ENCODE measurements at places on chromosomes 1 and 21.

DNA sequence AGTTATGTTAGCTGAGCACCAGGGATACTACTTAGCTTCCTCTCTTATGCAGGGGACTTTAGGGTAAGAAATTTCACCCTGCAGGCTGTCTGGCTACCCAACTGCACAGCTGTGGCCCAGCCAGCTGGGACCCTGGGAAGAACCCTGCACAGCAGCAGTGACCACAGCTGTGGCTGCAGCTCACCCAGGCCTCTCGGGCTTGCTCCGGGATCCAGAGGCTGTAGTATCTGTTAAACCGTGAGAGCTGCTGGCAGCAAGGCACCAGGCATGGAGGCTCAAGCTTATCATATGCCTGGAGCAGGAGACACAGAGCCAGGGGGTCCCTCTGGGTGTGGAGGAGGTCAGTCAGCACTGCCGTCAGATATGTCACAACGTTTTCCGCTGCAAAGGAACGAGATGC, 40.3 kb downstream of the URB1 start:
- no peak for DNase-seq

- no peak for DNase-seq
Measured at GRCh38 chr1:42910985-42911384, 47.7 kb downstream of the SLC2A1 start.

DNA sequence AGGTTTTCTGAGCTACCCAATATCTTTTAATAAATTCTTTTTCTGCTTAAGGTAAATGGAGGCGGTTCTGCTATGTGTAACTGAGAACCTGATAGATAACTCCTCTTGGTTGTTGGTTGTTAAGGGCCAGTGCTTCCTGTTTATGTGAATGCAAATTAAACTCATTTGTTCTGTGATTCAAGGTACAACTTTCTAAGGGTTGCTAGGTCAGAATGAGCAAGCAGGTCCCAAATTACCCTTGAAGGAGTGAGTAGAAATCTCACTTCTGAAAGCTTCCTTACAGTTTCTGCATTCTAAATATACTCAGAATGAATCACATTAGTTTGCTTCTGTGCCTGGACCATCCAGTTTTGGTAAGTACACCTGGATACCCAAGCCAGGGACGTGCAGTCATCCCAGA, 15.5 kb upstream of the FAM78B start:
- DNase-seq = no peak

DNA sequence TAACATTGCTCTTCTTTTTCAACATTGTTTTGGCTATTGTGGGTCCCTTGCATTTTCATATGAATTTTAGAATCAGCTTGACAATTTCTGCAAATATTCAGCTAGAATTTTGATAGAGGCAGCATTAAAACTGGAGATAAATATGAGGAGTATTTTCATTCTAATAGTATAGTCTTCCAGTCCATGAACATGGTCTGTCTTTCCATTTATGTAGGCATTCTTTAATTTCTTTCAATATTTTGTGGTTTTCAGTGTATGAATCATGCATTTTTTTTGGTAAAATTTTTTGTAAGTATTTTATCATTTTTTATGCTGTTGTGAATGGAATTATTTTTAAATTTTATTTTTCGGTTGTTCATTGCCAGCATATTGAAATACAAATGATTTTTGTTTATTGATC, 97.2 kb downstream of the DNAH14 start:
- DNase-seq = no peak

DNA sequence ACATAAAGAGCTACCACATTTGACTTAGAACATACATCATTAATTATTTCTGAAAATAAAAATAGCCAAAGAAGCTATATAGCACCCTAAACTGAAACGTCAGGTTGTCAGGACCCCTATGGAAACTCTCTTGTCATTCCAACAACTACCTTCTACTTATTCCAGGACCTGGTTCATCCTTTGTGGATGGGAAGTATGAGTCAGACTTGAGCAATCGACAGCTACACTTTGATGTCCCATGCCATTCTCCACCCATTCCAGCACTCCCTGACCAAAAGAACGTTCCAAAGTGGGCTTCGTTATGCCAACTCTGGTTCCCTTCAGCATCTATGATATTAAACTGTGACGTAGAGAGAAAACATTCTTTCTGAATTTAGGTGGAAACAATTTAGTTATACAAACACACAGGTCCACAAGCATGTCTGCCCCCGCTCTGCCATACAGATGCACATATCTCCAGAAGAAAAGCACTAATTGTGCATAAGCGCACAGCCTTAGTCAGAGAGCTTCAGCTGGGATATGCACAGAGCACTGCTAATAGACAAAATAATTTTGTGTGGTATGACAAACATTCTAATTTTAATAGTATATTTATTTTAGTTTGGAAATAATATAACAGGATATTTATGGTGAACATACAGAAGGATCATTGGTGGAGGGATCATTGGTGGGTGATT, 723.1 kb upstream of the B3GALT2 start:
- DNase-seq = no peak

GRCh38 chr1:243598433-243598832, 251.6 kb downstream of the AKT3 start:
- peak; percentile 34 for DNase-seq

DNA sequence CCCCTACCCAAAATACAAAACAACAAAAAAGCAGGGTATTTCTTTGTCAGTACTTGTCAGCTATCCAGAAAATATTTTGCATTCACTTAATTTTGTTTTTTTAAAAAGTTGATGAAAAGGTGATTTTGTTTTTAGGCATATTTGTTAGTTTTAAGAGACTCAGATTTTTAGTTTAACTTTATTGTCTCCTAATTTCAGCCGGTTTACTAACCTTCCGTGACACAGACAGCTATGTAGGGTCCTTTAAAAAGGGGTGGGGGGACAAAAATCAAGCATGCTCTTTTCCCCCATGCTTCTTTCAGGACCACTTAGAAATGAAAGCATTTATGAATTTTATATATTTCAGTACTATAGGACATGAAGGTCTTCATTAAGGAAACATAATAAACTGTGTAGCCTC, 1.6 kb downstream of the PBX1 start:
- DNase-seq = no peak

- no peak for DNase-seq
Measured at GRCh38 chr1:170510163-170510562, 21.8 kb upstream of the GORAB start.

GRCh38 chr1:94949681-94950661, 23.1 kb upstream of the CNN3 start:
- DNase-seq = peak; percentile 38

GRCh38 chr1:200640963-200641401, 20.4 kb upstream of the KIF14 start:
- no peak for DNase-seq

DNA sequence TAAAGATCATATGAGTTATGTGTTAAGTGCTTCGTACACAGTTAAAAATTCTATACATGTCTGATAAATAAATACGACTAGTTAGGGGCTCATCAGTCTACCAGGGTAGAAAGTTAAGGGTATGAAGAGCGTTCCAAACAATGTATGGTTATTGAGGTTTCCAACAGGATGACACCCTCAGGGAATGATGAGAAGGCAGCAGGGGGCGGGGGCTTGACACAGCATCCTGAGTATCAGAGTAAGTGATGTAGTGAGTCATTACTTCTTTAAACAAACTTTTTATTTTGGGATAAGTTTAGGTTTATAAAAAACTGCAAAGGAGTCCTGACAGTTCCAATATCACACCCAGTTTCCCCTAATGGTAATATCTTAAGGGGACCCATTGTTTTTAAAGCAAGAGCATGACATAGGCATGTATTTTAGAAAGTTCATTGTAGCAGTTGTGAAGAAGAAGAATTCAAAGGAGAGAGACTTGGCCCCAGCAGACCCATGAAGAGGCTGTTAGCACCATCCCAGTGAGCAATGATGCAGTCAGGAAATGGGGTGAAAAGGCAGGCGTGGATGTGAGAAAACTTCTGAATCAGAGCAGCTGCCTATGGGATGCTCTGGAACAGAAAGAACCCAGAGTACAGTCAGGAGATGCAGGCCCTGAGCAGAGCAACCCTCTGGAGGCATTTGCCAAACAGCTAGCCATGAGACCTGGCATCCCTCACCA, 15.0 kb upstream of the PSMB2 start:
- no peak for DNase-seq

All from HTR-8/SVneo (cell line).